CD4-positive, alpha-beta T cell (primary cell): ENCODE measurements at places on chromosomes 4 and X.

DNA sequence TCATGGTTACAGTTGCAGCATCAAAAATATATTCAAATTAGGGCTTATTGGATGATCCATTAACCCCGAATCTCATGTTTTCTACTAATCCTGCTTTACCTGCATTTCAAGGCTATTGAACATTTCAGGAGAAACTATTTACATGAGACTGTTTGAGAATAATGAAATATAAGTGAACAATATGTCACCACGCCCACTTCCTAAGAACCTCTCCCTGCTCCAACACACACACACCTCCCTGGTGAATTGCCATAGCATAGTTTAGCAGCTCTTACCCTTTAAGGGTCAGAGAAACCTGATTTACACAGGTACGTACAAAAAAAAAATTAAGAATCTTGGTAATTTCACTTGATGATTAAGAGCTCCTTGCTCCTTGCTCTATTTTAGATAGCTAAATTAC is 113.4 kb downstream of the ANXA5 start:
- no peak for DNase-seq

DNA sequence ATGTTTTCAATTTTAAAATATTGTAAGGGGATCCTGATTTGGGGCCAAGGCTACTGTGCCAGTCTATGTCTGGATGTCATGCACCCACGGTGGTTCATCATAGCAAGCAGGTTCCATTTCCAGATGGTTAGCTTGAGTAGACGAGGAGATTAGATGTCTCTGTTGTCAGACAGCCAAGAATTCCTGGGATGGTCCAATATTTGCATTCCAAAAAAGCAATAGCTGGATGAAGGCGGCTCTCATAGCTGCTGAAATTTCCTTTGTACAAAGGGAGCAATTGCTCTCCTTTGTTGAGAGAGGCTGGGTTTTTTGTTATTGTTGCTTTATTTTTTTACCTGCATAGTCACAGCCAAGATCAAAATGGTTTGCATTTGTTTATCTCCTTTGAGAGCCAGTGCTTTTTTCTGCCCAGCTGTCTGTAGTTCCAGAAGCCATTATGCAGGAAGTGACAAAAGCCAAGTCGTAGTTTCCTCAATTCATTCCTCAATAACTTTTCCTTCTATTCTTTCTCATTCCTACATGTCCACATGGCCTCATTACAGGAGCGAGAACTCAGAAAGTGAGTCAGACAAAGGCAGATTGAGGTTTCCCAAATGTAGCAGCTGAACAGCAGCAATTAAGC is 107.9 kb downstream of the MMRN1 start:
- no peak for DNase-seq

GRCh38 chr4:187109636-187110035 is 386.0 kb upstream of the FAT1 start:
- no peak for DNase-seq

- DNase-seq: no peak
These were observed 333.9 kb downstream of the SH2D1A start for GRCh38 chrX:124680287-124680686.

GRCh38 chr4:157932936-157933335 is 239.9 kb downstream of the GASK1B start:
- DNase-seq: no peak

- DNase-seq: no peak
These were observed 3.2 kb downstream of the DGKQ start for GRCh38 chr4:970046-970745.

- no peak for DNase-seq
These were observed 5.4 kb downstream of the STBD1 start for GRCh38 chr4:76311896-76312331.

- DNase-seq: no peak
These were observed 121.2 kb downstream of the GPC3 start for GRCh38 chrX:133864236-133864635.

DNA sequence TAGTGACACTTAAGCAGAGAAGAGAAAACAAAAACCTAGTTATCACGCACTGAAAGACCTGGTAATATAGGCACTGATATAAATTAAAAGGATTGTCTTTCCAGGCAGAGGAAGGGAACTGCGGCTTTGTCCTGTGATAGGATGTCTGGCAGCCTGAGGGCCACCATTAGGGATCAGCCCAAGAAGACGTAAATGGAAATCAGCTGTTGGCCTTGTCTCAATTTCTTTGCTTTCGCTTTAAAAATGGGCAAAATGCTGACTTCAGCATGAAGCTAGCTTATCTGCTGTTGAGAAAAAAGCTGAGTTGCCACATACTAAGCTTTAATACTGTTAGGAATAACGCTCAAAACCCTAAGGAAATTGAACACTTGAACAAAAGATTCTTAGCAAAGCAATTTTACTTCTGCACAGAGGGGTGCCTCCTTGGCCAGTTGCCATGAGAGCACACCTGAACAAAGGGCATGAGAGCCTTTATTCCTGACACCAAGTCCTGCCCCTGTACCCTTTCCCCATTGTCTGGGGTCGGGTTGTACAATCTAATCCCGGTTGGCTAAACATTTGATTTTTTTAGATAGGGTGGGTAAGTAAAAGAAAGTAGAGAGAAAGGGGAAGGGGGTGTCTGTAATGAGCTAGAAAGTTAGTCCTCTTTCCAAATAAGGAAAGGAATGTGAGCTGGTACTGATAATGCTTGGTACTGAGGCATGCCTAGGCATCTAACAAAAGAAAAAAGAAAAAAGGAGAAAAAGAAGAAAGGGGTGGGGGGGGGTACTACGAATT is 85.1 kb upstream of the UCP1 start:
- no peak for DNase-seq

DNA sequence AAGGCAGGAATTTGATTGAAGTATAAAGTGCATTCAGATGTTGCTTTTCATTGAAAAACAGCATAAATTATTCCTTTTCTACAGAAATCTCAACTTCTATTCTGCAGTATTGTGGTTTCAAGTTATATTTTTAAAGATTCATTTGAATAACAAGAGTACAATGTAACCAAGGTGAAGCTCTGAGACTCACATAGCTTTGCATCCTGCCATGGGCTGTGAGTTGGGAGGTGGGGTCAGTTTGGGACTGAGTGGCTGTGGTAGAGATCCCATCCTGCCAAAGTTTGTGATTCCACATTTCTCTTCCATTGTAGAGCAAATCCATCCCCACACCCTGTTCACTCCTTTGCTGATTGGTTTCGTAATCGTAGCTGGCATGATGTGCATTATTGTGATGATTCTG is 69.2 kb downstream of the KIT start:
- DNase-seq: no peak
